ENCODE measurements at places on chromosomes 1 and 21.

DNA sequence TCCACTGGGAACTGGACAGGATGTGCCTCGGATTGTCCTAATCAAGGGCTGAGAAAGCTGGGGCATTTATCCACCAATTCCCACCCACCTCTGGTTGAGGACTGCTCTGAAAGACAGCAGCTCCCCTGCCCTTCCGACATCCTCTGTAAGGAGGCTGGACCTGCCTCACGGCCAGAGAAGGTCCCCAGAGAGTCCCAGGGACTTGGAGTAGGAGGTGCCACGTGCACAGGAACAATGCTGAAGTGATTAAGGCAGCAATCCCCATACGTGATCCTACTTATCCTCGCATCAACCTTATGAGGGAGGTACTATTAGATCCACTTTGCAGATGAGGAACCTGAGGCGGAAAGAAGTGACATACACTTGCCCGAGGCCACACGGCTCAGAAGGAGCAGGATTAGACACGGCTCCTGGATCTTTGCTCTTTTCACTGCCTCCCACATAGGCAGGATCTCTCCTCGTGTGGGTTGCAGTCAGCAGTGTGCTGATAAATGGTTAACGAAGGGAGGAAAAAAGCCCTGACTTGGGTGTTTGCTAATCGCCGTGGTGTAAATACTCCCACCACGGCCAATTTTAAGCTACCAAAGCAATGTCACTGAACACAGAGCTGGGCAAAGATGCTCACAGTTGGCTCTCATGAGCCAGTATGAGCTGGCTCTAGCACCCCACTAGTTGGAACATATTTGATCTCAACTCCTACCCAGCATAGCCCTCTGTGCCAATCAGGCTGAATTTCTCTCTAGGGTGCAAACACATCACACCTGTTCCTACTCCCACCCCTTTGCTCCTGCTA is 18.6 kb upstream of the LDLRAP1 start:
- no peak for DNase-seq

- DNase-seq, result no peak
Observed at GRCh38 chr21:46604975-46605766, at the start of gene S100B. Gene S100B (minus strand): TSS chr21:46605082. CDS start chr21:46602415, 2,667 bp downstream.

- DNase-seq, result no peak
Observed at GRCh38 chr1:114289306-114289705, 135.6 kb upstream of the SYT6 start.

DNA sequence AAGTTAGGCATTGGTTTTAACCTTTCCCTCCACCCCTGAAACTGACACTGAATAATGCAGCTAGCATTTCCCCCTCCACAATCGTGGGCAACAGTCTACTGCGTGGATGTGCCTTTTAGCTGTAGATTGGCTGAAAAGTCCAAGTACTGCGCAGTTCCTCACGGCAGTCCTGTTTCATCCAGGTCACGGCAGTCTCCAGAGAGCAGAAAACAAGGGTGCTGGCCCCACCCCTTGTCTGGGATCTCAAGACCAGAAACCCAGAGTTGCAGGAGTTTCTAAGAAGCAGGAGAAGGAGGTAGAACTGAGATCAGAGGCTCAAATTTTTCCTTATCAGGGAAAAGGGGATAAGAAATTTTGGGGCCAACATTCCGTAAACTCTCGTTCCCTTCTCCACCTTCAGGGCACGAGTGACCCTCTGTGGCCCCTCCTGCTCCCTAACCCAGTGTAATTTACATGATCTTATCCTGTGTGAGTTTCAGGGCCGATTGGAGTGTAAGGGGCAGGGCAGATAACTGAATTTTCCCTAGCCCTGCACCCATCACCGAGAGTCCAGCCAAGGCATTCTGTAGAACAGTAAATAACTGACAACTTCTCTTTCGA is 25.9 kb upstream of the PLA2G2C start:
- no peak for DNase-seq

GRCh38 chr1:236181059-236181458 is 38.7 kb downstream of the GPR137B start:
- DNase-seq, result no peak

Data from stimulated activated CD8-positive, alpha-beta memory T cell treated with anti-CD3 and anti-CD28 coated beads, Interleukin-7, amount 100 ng/mL, for 24 hours (primary cell).